ENCODE measurements at places on chromosomes 2 and 18.

DNA sequence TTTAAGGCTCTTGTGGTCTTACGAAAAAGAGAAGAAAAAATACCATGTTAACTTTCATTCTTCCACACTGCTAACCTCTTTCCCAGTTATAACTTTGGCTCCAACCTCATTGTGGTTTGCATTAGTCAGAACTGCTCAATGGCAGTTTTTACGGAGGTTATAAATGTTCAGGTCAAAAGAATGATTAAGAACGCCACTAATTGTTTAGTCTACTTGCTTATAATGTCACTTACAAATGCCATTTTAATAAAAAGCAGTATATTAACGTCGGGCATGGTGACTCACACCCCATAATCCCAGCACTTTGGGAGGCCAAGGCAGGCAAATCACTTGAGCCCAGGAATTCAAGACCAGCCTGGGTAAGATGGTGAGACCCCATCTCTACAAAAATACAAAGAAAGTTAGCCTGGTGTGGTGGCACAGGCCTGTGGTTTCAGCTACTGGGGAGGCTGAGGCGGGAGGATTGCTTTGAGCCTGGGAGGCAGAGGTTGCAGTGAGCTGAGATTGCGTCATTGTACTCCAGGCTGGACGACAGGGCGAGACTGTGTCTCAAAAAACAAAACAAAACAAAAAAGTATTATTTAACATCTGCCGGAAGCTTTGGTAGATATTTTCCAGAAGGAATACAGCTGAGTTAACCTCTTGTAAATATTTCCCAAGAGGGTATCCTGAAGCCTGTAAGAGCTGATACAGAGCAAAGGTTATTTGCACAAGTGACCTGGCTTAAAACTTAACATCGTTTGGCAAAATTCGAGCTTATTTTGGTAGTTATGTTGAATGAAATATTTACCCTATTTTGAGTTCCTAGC is 5.1 kb downstream of the AGPS start:
- DNase-seq: no peak

GRCh38 chr18:4004183-4004829 is 450.8 kb downstream of the DLGAP1 start:
- no peak for DNase-seq

DNA sequence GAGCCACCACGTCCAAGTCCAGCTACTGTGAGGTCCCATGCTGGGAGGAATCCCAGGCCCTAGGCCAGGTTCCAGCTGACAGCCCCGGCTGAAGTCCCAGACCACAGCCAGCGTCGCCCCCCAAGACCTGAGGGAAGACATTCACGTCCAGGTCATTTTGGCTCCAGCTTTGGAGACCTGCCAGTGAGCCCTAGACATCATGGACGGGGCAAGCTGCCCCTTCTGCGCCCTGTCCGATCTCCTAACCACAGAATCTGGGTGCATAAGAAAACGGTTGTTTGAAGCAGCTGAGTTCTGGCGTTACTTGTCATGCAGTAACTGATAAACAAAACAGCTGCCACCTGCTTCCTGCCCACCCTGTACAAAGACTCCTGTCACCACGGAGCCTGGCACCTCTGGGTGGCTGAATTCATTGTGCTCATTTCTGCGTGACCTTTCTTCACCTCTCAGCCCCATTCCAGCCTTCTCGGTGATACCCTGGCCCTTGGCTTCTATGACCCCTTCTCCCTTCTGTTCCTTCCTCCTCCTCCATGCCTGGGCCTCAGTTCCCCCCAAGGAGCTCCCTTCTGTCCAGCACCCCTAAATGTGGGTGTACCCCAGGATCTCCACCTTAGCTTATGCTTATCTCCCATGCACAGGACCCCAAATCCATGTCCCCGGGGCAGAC is 72.6 kb upstream of the SMAD7 start:
- DNase-seq: no peak

DNA sequence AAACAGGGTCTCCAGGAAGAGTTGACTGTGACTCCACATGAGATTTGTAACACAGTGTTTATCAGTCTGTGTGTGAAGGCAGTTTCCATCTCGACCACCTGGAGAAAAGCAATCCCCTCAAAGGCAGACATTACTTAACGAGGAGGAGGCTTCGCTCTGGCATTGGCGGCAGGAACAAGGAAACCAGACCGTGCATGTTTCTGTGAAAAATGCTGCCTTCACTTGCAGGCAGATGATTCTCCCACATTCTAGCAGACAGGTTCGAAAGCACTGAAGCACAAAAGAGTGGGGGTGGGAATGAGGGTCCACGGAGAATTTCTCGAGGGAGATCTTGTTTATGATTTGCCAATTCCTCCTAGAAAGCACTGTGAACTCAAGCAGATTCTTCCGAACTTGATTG is 414.0 kb downstream of the SLC4A3 start:
- DNase-seq: no peak

DNA sequence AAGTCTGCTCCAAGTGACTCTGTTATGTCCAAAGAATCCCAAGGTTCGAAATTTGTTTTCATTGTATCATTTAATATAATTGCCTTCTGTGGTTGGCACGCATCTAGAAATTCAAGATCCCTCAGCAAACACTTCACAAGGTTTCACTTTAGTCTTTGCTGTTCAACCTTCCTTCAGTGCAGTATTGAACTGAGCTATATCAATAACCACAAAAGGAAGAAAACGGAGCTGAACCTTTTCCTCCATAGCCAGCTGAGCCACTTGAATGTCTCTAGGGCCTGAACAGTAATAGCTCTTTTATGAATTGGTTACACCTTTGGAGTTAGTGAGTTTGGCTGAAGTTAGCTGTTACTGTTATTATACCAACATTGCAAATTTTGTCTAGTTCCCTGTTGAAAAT is 357.7 kb upstream of the HNRNPA3 start:
- no peak for DNase-seq

GRCh38 chr2:235004329-235004903 is 52.6 kb downstream of the SH3BP4 start:
- DNase-seq: no peak

- DNase-seq: peak; percentile 19
These were observed 244.6 kb downstream of the BCL2 start for GRCh38 chr18:63074981-63075404.

DNA sequence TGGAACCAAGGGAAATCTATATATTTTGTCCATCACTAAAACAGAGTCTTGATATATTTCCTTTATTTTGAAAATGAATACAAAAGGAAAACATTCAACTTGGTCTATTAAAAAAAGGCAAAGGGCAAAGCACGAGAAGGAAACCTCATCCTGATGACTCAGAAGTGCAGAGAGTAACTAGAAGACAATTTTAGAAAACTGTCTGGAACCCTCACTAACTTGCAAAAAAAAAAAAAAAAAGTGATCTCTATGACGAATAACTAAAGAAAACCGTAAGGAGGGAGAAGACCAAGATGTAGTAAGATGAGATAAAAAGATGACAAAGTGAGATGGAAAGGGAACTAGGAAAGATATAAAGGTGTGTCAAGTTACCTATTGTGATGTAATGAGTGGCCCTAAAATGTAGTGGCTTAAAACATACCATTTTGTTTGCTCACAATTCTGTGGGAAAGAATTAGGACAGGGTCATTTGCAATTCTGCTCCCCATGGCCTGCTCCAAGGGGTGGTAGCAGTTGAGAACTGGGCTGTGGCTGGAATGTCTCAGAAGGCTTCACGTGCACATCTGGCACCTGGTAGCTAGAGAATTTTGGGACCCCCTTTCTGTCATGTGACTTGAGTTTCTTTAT is 303.0 kb downstream of the DYSF start:
- no peak for DNase-seq

GRCh38 chr2:132645722-132646539 is 24.1 kb downstream of the LYPD1 start:
- DNase-seq: no peak

- peak; percentile 37 for DNase-seq
These were observed at the start of gene HSBP1L1 for GRCh38 chr18:79964330-79965118. TSS of gene HSBP1L1 (plus strand) at chr18:79964643. CDS start at chr18:79964736, 93 bp downstream.

- no peak for DNase-seq
These were observed 287.9 kb upstream of the TRIB2 start for GRCh38 chr2:12428786-12429185.
